ENCODE measurements at places on chromosomes 2 and 18. TPM values are rescaled to one million over a fixed set of nuclear protein-coding genes. Genes with fewer than 3 reads are reported as not detected.

LAMA1 gene
- total RNA-seq, result 0.48 TPM

CDH19 gene
- total RNA-seq, result 0.98 TPM

OR6B2 gene
- not detected for total RNA-seq

SLC4A5 gene
- total RNA-seq, result 9.2 TPM

SLC4A1AP gene
- 24.3 TPM for total RNA-seq

BUB1 gene
- 0.66 TPM for total RNA-seq

ASAP2 gene
- total RNA-seq, result 24.2 TPM

FRZB gene
- 12.0 TPM for total RNA-seq

ASIC4 gene
- total RNA-seq, result not detected

- no peak overlapping the region for H3K4me3 ChIP-seq
- H3K36me3 ChIP-seq, result no peaks in the 10 kb centered on the region
- no peaks in the 10 kb centered on the region for H3K27me3 ChIP-seq
These were observed 38.2 kb upstream of the TWSG1 start for GRCh38 chr18:9296233-9297006.

- H3K4me3 ChIP-seq, result no peak overlapping the region
- no peaks in the 10 kb centered on the region for H3K27me3 ChIP-seq
- DNase-seq, result no peak
- no peaks in the 10 kb centered on the region for H3K36me3 ChIP-seq
- no peaks in the 10 kb centered on the region for H3K4me1 ChIP-seq
These were observed 54.5 kb upstream of the NEDD4L start for GRCh38 chr18:57989536-57989935.

- no peak overlapping the region for H3K27ac ChIP-seq
- no peak overlapping the region for H3K4me3 ChIP-seq
- H3K4me1 ChIP-seq, result no peaks in the 10 kb centered on the region
- no peaks in the 10 kb centered on the region for H3K36me3 ChIP-seq
These were observed 81.5 kb downstream of the GAREM1 start for GRCh38 chr18:32389191-32389590.

- H3K4me1 ChIP-seq, result no peaks in the 10 kb centered on the region
- H3K4me3 ChIP-seq, result no peak overlapping the region
- peak; percentile 20 for DNase-seq
- H3K36me3 ChIP-seq, result no peaks in the 10 kb centered on the region
- H3K27ac ChIP-seq, result peak overlapping the region; percentile 50
These were observed 333.4 kb downstream of the SETBP1 start for GRCh38 chr18:45014047-45014501.

DNA sequence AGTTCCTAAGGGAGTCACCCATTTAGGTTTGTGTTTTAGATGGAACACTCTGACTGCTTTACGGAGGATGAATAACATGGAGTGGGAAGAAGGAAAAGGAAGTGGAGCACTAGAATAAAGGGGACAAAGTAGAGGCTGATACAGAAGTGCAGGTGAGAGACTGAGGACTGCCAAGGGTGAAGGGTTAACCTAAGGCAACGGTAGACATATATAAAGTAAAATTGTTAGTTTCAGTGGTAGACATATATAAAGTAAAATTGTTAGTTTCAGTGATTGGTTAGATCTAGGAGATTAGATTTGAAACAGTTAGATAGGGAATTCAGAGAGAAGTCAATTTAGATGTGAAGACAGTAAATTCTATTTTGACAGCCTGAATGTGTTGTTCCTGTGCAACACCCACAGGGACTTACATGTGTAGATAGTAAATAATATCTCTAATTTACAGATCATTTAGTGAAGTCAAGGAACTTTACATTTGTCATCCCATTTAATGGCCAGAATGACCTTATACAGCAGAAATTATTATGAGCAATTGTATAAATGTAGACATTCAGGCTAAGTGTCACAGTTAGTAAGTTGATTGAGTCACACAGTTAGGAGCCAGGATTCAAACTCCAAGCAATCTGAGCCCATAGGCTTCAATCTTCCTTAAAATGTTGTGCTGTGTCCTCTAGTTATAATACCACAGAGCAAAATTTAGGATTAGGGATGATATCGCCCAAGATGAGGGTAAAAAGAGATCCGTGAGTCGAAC is 270.8 kb upstream of the UBE2E3 start:
- H3K27me3 ChIP-seq, result no peaks in the 10 kb centered on the region
- H3K27ac ChIP-seq, result no peak overlapping the region
- DNase-seq, result no peak
- no peak overlapping the region for H3K4me3 ChIP-seq
- H3K36me3 ChIP-seq, result no peaks in the 10 kb centered on the region
- H3K4me1 ChIP-seq, result no peaks in the 10 kb centered on the region

DNA sequence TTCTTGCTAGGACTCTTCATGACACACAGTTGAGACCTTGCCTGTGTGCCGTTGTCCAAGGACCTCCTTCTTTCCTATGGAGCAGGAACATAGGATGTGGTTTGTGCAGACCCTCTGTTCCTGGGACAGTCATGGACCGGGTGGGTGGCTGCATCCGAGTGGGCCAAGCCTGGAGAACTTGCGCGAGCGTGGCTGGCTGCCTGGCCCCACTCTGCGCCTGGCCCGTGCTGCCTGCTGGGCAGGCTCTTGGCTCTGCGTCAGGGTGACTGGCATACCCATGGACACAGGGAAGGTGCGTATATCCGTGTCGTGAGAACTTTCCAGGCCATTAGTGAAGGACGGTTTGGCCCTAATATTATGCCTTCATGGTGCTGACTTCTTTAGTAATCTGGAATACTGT is 68.2 kb downstream of the DCDC2C start:
- H3K4me3 ChIP-seq, result no peak overlapping the region
- H3K4me1 ChIP-seq, result no peaks in the 10 kb centered on the region
- H3K27me3 ChIP-seq, result no peaks in the 10 kb centered on the region
- no peaks in the 10 kb centered on the region for H3K36me3 ChIP-seq
- no peak for DNase-seq

DNA sequence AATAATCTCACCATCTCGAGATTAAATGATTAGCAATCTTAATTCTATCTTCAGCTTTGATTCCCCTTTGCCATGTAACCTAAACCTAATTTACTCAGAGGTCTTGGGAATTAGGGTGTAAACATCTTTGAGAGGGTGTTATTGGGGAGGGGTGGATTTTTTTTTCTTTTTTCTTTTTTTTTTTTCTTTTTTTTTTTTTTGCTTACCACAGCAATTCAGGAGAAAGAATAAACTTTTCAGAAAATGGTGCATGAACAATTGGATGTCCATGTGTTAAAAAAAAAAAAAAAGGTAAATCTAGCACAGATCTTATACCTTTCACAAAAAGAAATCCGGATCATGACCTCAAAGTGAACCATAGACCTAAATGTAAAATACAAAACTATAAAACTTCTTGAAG is 160.8 kb upstream of the FANCL start:
- no peak overlapping the region for H3K4me3 ChIP-seq
- H3K36me3 ChIP-seq, result no peaks in the 10 kb centered on the region
- H3K4me1 ChIP-seq, result no peaks in the 10 kb centered on the region
- no peak overlapping the region for H3K27ac ChIP-seq

- no peaks in the 10 kb centered on the region for H3K27me3 ChIP-seq
- no peak for DNase-seq
- no peak overlapping the region for H3K4me3 ChIP-seq
- no peaks in the 10 kb centered on the region for H3K36me3 ChIP-seq
- H3K27ac ChIP-seq, result no peak overlapping the region
- no peaks in the 10 kb centered on the region for H3K4me1 ChIP-seq
These were observed 317.7 kb downstream of the LPIN1 start for GRCh38 chr2:12064153-12064552.

DNA sequence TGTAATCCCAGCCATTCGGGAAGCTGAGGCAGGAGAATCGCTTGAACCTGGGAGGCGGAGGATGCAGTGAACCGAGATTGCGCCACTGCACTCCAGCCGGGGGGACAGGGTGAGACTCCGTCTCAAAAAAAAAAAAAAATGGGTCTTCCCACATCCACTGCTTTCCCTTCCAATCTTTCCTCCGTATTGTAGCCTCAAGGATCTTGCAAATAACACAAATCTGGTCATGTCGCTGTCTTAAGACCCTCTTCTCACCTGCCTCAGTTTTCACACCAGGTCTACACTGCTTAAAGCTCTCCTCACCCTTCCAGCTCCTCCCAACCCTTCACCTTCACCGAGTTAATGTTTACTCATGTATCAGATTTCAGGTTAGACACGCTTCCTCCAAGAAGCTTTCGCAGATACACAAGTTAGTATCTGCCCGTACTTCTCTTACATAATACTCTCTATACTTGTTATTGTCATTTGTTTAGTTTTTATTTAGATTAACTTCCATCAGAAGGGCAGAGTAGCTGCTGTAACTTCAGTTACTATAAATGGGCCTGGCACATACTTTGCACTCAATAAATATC is 1.5 kb downstream of the IER3IP1 start:
- no peaks in the 10 kb centered on the region for H3K4me1 ChIP-seq
- no peaks in the 10 kb centered on the region for H3K36me3 ChIP-seq

- H3K27me3 ChIP-seq, result no peaks in the 10 kb centered on the region
- H3K4me3 ChIP-seq, result no peak overlapping the region
These were observed 114.8 kb upstream of the PTPRM start for GRCh38 chr18:7452331-7452730.

Measured in breast epithelium (tissue), 4 donors.